ENCODE measurements at places on chromosomes 1 and 21.

DNA sequence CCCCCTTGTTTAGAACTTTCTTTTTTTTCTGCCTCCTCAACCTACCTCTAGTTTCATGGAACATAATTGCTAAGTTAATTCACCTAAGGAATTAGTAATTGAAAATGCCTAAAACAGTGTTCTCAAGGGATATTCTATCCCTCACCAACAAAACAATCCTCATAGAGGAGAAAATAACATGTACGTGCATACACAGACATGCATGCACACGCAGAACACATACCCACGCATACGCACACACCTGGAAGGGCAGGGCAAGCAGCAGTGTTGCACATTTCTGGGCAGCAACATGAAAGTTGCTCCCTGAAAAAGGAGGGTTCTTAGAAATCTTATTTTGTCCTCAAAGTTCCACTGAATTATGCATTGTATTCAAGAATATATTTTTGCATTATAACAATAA is 76.6 kb downstream of the HHAT start:
- DNase-seq: no peak

DNA sequence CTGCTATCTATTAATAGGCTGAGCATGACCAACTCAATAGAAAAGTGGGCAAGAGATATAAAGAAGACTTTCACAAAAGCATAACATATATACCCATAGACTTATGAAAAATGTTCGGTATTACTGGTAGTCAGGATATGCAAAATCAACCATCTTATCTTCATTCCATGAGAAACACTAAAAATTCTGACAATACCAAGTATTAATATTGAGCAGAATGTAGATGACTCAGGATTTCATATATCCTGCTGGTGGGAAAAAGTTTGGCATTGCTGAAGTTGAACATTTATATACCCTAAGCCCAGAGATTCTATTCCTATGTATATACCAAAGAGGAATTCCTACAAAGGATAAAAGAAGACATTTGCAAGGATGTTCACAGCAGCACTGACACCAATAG is 138.3 kb downstream of the CLEC20A start:
- no peak for DNase-seq

GRCh38 chr1:40848530-40849189 is 13.5 kb downstream of the CITED4 start:
- DNase-seq: no peak

GRCh38 chr21:36396325-36396724 is 11.1 kb downstream of the CHAF1B start:
- DNase-seq: no peak

- DNase-seq: no peak
These were observed 74.7 kb upstream of the OLIG2 start for GRCh38 chr21:32951041-32951440.

All from CD4-positive, alpha-beta T cell treated with Interleukin-6 at 100 ng/mL for 8 hours (primary cell).